ENCODE measurements at places on chromosomes 3 and 15.

GRCh38 chr3:52119826-52120225 lies 34.4 kb downstream of the POC1A start:
- DNase-seq: no peak

GRCh38 chr15:70340494-70340870 lies 242.8 kb upstream of the TLE3 start:
- no peak for DNase-seq

DNA sequence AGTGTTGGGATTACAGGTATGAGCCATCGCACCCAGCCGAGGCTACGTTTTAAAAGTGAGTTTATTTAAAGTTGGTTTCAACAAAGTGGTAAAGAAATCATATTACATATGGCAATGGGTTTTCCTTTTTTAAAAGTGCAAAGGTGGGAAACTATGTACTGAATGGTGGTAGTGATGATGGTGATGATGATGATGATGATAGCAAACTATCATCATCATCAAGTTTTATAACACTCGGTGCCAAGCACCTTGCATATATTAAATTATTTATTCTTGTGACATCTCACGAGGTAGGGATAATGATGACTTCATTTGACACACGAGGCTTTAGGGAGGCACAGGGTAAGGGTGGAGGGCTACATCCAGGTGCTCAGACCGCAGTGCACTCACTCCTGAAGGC lies 64.3 kb downstream of the BDH1 start:
- no peak for DNase-seq

DNA sequence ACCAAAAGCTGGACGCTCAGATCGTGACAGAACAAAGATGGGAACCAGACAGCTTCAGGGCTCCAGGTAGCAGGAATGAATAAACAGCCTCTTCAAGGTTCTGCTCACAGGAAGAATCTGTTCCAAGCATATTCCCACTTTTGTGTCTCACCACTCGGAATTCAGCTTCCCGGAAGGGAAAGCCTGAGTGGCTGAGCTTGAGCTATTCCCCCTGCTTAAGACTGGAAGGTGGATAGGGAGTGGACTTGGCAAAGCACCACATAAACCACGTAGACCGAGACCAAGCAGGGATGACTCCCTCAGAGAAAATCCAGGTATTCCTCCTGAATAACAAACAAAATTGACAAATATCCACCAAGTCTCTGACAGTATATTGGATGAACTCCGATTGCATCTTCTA lies 180.2 kb upstream of the NR2F2 start:
- no peak for DNase-seq

DNA sequence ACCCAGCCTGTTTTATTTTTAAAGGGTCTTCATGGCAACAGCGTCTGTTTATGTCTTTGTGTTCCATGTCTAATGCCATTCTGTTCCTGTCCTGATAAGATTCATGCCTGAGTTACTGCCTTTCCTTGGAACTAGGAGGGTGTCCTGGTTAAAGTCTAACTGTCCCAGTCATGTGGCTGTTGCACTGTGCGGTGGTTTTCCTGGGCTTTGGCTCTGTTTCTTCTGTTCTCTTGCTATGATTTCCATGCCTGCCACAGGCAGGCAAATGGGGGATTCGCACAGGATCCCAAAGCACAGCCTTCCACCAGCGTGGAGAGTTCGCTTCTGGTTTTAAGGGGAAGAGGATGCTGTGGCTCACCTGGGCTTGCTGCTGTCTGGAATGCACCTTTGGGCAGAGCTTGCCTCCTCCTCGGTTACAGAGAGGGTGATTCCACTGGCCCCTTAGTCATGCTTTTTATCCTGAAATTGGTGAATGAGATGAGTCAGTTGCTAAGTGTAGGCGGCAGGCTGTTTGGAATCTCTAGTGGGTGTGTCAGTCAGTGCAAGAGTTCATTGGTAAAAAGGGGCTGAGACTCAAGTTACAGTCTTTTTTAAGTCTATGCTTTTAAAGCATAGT lies 86.8 kb downstream of the CCK start:
- no peak for DNase-seq

DNA sequence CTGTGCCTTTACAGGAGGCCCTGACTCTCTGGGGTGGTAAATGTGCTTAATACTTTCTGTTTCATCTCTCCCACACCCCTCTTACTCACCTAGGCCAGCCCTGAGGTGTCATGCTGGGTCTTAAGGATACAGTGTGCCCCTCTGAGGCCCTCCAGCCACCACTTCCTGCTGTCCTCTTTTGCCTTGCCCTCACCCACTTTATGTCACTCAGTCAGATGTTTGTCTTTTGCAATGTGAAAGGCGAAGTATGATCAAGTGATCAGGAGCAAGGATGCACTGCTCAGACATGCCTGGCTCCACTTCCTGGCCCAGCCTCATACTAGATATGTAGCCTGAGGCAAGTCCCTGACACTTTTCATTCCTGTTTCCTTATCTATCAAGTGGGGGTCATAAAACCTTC lies 339.0 kb upstream of the NR2E3 start:
- DNase-seq: no peak

DNA sequence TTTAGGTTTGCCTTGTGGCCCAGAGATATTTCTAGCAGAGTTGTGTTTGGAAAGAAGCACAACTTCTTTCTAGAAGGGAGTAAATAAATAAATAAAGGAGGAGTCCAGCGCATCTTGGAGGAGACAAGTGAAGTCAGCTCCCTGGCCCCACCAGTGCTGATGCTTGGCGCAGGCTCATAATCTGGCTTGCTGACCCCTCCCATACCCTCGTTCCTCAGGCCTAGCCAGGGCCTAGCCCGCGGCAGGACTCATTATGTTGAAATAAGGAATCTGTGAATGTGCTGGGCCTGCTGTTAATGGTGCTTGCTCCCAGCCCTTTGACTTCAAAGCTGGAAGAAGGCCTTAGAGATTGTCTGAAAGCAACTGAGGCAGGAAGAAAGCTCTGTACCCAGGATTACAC lies 3.1 kb downstream of the ZNF710 start:
- DNase-seq: no peak

GRCh38 chr3:70989174-70989573 lies 594.4 kb downstream of the FOXP1 start:
- DNase-seq: no peak

All from stimulated activated CD4-positive, alpha-beta T cell treated with anti-CD3 and anti-CD28 coated beads, TNF-alpha, amount 100 ng/mL, for 24 hours (primary cell).